ENCODE measurements at places on chromosomes 6 and 20.
A peak's percentile ranks its signal among the peaks of the same experiment; 100 is the strongest.

DNA sequence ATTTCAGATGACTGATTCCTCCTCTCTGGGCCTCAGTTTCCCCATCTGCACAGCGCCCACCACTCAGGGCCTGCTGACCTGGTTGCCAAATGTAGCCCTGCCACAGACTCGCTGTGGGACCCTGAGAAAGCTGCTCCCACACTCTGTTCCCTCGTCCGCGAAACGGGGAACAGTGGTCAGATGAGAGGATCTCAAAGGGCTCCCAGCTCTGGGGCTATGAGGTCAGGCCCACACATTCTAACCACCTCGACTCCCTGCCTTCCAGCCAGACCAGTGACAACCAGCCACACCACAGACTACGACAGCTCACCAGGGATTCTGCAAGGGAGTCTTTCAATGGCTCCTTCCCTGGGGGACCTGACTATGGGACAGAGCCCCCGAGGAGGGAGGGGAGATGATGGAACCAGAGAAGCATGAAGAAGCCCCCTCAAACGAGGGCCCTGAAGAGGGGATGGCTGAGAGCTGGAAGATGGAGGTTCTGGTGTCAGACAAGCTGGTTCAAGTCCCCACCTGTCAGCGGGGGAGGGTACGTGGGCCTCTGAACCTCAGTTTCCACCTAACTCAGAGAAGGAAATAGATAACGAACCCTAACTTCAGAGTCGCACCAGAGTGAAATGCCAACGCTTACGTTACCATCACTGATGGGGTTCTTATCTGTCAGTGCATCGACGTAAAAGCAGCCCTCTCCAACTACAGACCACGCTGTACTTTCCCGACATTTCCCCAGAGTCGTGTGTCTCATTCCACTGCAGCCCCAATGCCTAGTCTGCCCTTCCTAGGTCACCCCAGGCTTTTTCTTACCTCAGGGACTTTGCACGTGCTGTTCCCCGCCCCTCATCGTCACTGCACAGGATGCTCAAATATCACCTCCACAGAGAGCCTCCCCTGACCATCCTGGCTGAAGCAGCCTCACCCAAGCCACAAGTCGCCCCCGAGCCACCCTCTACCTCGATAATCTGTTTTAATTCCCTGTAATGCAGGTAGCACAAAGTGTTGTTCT, 60.5 kb downstream of the PREX1 start:
- DNase-seq = no peak

DNA sequence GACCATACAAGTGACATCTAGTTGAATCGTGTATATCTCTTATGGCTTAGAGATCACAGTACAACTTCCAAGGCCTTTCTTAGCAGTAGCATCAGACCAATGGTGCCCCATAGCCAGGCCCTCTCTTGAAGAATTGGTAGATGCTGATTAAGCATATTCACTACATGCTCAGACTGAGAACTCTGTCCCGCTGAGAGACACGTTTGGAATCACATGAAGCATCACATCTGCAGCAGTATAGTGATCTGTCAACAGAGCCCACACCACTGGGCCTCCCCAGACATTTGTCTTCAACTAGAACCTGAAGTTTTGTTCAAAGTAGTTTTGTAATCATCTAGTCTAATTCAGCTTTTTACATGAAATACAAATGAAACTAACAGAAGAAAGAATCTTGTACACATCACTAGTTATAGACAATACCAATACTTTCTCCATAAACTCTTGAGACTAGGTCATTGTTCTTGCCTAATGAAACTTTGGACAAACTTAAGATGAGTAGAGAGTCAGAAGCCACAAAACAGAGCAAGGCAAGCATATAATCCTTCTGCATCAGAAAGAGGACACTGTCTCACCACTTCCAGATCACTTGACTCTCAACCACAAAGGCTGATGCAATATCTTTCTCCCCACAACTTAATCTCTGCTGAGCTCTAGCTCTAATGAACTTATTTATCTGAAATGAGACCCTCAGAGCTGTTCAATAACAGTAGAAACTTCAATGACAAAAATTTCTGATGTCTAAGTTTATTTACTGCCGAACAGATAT, 182.7 kb downstream of the TBX18 start:
- peak; percentile 78 for DNase-seq

DNA sequence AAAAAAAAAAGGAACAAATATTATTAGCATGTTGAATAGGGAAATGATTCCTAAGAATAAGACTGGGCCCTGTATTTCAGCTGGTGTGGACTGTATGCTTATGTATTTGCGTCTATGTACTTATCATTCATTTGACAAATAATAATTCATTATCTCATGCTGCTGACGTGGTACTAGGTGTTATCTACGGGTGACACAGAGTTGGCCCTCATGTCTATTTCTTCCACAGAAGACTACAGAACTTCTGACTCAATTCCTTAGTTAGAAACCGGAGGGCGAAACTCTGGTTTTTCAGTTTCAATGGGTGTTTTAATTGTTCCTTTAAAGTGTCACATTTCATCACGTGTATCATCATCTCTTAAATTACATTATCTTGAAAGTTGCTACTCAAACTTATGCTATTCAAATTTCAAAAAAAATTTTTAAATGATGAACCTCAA, 305.9 kb downstream of the CLIC5 start:
- DNase-seq = no peak

DNA sequence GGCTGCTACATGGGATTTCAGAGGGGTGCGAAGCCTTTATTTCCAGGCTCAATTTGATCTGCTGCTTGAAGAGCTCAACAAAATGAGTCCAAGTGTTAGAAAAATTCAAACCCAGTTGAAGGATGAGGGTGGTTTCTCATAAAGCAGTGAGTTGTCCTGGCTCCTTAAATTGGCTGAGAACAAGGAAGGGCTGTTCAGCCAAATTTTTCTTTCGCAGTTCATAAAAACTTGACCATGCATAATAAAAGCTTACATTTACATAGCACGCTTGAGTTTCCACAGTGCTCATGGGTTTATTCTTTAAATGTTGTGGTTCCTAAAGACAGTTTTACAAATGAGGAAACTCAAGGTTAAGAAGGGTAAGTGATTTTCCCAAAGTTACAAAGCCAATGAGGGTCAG, 174.4 kb upstream of the FOXA2 start:
- DNase-seq = no peak

DNA sequence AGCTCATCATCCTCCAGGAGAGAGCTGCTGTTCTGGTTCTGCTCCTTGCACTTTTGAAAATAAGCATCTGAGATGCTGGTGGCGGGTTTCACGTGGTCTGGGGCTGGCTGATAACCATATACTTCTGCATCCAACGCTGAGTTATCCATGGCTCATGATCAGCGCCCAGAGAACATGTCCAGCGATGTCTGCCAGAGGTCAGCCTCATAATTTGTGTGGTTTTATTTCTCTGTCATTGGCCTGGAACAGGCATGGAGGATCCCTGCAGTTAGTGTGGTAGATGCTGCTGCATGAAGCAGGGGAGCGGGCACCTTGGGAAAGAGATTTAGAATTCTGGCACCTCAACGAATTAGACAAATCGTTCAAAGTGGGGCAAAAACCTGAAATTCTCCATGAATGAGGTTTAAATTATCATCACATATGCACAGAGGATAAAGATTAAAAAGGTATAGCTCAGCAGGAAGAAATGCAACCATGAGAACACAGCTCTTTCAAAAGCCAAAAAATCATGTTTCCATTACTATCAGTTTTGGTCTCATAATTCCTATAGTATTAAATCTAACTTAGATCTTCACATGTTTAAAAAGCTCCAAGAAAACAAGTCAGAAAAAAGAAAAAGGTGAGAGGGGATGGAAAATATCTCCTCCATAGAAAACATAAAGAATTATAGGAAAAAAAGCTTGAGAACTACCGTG, 157.2 kb downstream of the SOD2 start:
- DNase-seq = peak; percentile 27

GRCh38 chr6:122913558-122913957, 82.5 kb upstream of the CLVS2 start:
- DNase-seq = no peak

DNA sequence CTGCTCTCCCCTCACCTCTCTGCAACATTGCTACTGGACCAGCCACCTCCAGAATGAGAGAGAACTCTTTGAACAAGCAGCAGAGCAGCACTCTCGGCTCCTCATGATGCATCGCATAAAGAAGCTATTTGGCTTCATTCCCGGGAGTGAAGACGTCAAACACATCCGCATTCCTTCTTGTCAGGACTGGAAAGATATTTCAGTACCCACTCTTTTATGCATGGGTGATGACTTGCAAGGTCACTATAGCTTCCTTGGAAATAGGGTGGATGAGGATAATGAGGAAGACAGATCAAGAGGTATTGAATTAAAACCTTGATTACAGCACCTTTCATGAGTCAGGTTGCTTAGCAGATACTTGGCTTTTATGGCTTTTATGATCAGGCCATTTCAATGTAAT, 4.3 kb downstream of the CALHM4 start:
- DNase-seq = peak; percentile 88

All from stromal cell of bone marrow (primary cell).